ENCODE measurements at places on chromosomes 1 and 21. TPM values are rescaled to one million over a fixed set of nuclear protein-coding genes. Genes with fewer than 3 reads are reported as not detected.

The ZC3H11A gene
- total RNA-seq = 44.4 TPM

The CHI3L2 gene
- total RNA-seq = 10.1 TPM

The TMEM200B gene
- 18.5 TPM for total RNA-seq

The TINAGL1 gene
- 1,807 TPM for total RNA-seq

The SEC16B gene
- 8.6 TPM for total RNA-seq

The CCDC30 gene
- not detected for total RNA-seq

The FGR gene
- total RNA-seq = 10.4 TPM

Measured in ascending aorta (tissue), 2 donors.